ENCODE measurements at places on chromosomes 11 and 22. TPM values are rescaled to one million over a fixed set of nuclear protein-coding genes. Genes with fewer than 3 reads are reported as not detected.

DNA sequence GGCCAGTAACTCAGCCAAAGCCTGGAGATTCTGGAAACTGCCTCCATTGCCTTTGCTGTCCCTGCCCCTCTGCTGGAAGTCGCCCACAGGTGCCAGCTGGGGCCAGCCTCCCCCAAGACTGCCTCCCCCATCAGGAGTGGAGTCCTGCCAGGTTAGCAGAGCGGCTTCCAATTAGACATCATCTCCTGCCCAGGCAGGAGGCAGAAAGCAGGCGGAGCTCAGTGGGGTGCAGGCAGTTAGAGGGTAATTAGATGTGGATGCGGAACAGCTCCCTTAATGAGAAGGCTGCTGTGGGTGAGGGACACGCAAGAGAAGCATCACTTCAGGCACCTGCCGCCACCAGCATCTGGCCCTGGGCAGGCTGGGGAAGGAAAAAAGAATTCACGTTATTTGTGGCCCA, 90.9 kb upstream of the TP53I11 start:
- no peaks in the 10 kb centered on the region for H3K36me3 ChIP-seq
- H3K4me1 ChIP-seq, result no peaks in the 10 kb centered on the region
- no peaks in the 10 kb centered on the region for H3K27me3 ChIP-seq
- no peak overlapping the region for H3K4me3 ChIP-seq
- no peak overlapping the region for H3K27ac ChIP-seq

- no peaks in the 10 kb centered on the region for H3K4me1 ChIP-seq
- no peak for DNase-seq
- H3K27ac ChIP-seq, result no peak overlapping the region
- no peaks in the 10 kb centered on the region for H3K36me3 ChIP-seq
- no peaks in the 10 kb centered on the region for H3K27me3 ChIP-seq
Measured at GRCh38 chr11:110759972-110760381, 47.7 kb upstream of the ARHGAP20 start.

DNA sequence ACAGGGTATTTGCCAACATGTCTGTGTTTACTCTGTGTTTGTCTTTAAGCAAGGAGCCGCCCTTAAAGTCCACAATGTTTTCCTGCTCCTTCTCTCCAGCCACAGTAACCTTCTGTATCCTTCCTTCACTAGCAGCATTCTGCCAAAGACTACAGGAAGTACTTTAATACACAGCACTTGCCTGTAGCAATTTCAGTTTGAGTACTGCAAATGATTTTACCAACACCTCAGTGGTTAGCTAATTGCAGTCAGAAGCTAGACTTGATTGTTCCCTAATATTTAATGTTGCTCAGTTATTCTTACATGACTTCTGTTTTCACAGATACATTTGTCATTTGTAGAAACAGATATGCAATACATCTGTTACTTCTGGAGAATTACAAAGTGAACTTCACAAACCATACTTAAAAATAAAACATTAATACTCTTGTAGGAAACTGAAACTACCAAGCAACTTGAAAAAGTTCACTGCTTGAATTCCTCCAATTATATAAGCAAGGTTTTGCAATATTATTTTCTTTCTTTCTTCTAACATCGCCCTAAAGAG, 69.1 kb downstream of the FCHSD2 start:
- peaks cover 14% of the 10 kb centered on the region for H3K4me1 ChIP-seq
- DNase-seq, result peak; percentile 61
- H3K36me3 ChIP-seq, result no peaks in the 10 kb centered on the region
- peak overlapping the region; percentile 10 for H3K27ac ChIP-seq
- H3K4me3 ChIP-seq, result no peak overlapping the region

DNA sequence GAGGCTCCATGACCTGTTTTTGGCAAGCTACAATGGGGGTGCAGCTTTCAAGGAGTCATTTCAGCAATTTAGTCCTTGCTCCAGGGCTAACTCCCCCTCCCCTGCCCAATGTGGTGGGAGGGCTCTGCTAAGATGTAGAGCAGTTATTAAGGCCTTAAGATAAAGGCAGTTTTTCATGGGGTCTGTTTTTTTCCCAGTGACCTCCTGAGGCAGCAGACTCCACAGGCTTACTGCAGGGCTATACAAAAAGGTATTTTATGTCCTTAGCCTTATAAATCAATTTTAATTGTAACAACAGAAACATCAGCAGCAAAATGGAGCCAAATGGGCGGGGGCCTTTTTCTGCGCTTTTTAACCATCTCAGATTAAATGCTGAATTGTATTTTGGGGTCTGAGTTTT, 192.3 kb downstream of the KIRREL3 start:
- peaks cover 17% of the 10 kb centered on the region for H3K27me3 ChIP-seq
- no peak overlapping the region for H3K27ac ChIP-seq
- no peaks in the 10 kb centered on the region for H3K4me1 ChIP-seq
- no peaks in the 10 kb centered on the region for H3K36me3 ChIP-seq
- no peak for DNase-seq

PAK1 gene
- 38.2 TPM for total RNA-seq

C22orf42 gene
- total RNA-seq, result not detected

B3GAT3 gene
- total RNA-seq, result 68.2 TPM

DNA sequence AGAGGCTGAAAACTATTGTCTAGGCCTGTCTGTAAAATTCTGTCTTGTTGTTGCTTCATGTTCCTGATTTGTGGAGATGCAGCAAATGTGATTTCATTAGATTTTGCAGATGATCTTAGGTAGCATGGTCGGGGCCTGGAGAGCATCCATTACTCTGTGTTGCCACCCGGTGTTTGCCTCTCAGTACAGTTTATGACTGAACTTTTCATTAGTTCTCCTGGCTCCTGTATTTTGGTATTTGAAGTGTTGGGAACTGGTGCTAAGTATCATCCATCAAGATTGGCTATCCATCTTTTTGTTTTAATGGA, 7.7 kb downstream of the YWHAH start:
- H3K4me3 ChIP-seq, result no peak overlapping the region
- no peak overlapping the region for H3K27ac ChIP-seq
- peaks cover 15% of the 10 kb centered on the region for H3K36me3 ChIP-seq
- H3K27me3 ChIP-seq, result no peaks in the 10 kb centered on the region
- no peak for DNase-seq
- H3K4me1 ChIP-seq, result peaks cover 24% of the 10 kb centered on the region

GRCh38 chr11:47886096-47886495, 37.9 kb upstream of the NUP160 start:
- H3K4me3 ChIP-seq, result no peak overlapping the region
- peak overlapping the region; percentile 45 for H3K27ac ChIP-seq
- no peaks in the 10 kb centered on the region for H3K36me3 ChIP-seq
- 0 out of 2 replicates have a peak, but pooled peaks cover 4% of the 10 kb centered on the region for H3K4me1 ChIP-seq
